Stimulated activated CD8-positive, alpha-beta memory T cell treated with anti-CD3 and anti-CD28 coated beads, Interleukin-4, amount 100 ng/mL, for 48 hours (primary cell): ENCODE measurements at places on chromosomes 11 and 22.
A peak's percentile ranks its signal among the peaks of the same experiment; 100 is the strongest.

DNA sequence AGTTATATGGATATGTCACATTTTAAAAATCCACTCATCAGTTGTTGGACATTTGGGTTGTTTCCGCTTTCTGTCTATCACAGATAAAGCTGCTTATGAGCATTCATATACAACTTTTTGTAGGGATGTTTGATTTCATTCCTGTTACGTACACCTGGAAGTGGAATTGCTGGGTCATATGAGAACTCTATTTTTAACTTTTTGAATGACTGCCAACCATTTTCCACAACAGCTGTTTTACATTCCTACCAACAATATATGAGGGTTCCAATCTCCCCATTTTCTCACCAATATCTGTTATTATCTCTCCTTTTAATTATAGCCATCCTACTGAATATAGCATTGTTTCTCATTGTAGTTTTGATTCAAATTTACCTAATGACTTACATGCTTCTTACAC, 172.0 kb downstream of the UVRAG start:
- DNase-seq: no peak

DNA sequence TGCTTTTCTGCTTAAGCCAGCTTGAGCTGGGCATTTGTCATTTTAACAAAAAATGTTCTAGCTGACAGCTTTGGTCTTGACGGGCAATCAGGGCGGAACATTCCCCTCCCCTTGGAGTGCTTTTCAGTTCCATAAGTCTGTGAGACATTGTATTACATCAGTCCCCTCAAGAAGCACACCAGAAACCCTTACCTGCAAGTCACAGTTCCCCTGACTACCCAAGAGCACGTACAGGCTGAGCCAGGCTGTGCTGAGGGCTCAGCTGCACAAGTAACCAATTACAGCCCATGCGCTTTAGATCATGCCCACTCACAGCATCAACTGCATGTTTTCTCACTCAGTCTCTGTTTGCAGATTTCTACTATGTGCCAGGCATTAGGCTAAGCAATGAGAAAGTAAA, 19.1 kb downstream of the HIRA start:
- DNase-seq: no peak

- DNase-seq: no peak
These were observed 11.6 kb downstream of the ASCL2 start for GRCh38 chr11:2258501-2259465.

DNA sequence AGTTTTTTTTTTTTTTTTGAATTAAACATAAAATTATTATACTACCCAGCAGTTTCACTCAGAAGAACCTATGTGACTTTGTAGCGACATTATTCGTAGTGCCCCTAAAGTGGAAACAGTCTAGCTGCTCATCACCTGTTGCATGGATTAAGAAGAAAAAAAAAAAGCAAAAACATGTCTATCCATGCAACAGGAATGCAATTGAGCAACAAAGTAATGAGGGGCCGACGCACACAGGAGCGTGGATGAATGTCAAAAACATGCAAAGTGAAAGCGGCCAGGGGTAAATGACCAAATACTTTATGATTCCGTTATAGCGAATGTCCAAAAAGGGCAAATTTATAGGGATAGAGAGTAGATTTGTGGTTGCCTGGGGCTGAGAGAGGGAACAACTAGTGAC, 16.3 kb downstream of the MYO18B start:
- DNase-seq: no peak

- DNase-seq: no peak
These were observed 134.3 kb downstream of the NECTIN1 start for GRCh38 chr11:119594639-119595249.

DNA sequence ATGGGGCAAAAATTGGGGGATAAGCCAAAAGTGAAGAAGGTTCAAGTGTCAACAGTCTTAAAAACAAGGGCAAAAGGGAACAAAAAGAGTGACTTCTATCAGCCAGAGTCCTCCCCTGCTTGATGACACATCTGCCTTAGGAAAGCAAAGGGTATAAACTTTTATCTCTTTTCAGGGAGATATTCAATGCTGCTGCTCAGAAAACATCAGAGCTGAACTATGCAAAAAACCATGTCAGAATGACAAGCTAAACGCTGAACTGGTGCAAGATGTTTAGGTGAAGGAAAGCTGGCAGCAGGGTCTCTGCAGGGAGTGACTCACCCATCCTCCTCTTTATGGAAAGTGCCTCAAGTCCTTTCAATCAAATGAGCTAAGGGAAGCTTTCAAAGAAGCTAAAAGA, 24.7 kb downstream of the ALG9 start:
- DNase-seq: no peak

DNA sequence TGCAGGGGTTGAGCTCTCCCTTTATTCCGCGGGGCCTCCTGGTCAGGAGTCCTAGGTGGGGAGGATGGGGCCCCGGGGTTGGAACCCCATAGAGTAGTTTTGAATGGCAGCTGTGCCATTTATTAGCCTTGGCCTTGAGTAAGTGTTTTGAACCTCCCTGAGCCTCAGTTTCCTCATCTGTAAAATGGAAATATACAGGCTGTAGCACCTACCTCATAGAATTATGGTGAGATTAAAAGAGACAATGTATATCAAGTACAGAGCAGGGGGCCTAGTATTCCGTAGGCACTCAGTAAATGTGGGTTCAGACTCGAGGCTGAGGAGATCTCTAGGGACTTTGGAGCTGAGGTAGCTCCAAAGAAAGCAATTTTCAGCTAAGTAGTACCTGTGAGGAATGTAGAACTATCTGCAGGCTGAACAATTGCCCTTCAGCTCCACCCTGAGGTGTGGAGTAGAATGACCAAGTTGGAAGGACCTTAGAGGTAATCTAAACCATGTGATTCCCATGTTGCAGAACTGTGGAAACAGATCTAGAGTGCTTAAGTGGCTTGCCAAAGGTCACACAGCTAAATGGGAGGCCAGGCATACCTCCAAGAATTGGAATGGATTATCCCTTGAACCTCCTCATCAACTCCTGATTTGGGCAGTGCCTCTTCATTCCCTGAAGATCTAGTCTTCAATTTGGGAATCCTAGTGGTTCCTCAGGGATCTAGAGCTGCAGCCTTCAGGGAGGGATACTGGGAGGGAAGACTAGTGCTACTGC, 682 bp downstream of the PGAP2 start:
- DNase-seq: peak; percentile 49

DNA sequence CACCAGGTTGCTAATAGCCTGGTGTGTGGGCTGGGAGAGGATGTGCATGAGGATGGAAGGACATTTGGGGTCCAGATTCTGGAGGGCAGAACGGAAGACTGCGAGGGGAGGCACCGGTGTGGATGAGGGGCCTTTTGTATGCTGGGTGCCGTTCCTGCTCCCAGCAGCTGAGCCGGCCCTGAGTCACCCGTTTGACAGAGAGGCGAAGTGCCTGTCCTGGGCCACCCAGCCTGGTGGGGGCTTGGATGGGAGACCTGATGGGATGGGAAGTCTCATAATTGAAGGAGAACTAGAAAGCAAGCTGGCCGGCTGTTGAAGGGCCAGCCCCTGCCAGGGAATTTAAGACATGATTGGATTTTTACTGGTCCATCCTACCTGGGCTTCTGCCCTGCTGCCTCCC, 10.8 kb downstream of the CACNA1I start:
- DNase-seq: no peak

DNA sequence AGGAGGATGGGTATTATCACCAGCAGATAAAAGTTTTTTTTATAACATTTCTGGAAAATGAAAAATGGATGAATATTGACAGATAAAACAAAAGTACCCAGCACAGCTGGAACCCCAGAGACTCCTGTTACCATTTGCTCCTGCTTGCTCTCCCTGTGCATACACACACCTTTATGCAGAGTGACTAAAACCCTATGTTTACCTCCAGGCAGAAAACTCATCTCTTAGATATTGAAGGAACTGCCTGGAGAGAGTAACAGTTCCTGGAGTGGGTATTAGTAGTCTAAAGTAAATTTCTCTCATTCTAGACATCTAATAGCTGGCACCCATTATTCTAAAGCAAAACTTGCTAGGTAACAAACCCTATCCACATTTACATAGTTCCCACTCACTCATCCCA, 38.0 kb downstream of the CYP2R1 start:
- no peak for DNase-seq

DNA sequence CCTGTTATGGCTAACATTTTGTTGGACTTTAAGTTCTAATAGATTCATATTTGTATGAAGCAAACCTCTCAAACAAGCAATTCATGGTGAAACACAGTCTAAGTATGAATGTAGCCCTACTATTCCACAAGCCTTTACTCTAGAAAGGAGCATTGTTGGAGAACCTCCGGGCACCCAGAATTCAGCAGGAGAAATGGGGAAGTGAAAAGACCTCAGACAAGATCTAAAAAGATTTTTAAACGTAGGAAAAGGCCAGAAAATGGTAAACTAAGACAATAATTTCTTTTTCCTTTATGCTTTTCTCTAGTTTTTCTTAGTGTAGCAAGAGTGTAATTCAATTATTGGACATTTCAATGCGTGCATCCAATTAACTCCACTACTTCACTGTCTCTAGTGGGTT, 426.4 kb downstream of the INSC start:
- no peak for DNase-seq

DNA sequence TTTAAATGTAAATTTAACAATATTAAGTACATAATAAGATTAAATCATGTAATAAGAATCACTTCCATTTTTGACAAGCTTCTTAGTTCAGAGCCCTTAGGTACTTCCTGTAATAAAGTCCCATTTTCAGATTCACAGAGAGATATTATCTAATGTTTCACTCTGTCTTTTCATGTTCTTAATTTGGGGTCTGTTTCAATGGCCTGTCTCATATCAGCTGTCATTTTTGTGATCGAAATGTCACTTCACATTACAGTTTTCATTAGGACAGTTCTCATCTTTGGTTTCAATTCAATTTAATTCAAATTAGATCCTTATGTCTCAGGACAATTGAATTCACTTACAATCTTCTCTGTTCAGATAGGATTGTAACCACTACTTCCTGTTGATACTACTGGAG, 22.6 kb upstream of the OLFML1 start:
- no peak for DNase-seq

GRCh38 chr11:100866453-100866852, 179.4 kb downstream of the ARHGAP42 start:
- no peak for DNase-seq

DNA sequence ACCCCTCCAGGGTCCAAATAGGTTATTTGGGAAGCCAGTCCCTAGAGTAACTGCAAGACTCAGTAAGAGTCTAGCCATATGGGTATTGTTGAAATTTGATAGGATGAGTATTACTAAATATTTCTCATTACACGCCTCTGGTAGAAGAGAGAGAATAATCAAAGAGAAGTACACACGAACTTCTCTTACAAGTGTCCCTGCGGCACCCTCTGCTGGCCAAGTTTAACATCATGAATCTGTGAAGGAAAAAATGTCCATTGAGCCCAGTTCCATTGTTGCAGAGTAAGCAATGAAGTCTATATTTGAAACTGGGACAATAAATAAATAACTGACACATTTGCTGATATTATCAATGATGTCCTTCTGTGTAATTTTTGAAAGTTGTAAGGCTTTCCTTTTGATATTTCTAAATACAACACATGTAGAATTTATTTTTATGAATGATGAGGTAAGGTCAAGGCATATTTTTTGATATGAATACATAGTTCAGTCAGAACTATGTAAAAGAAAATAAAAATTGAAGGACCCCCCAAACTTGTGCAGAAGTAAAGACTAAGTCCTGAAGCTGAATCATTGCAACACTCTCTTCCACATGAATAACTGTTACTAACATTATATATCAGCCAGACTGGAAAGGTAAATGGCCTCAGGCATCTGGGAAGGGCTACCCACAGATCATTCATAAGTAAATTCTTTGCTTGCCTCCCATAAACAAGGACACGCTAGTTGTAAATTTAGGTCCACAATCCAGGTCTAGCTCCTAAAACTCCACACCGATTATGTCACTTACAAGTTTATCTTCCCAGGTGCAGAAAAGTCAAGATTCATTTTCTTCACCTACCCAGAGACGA, 10.0 kb downstream of the OR51L1 start:
- DNase-seq: peak; percentile 51

- no peak for DNase-seq
These were observed 7.7 kb downstream of the CCS start for GRCh38 chr11:66600631-66601233.

DNA sequence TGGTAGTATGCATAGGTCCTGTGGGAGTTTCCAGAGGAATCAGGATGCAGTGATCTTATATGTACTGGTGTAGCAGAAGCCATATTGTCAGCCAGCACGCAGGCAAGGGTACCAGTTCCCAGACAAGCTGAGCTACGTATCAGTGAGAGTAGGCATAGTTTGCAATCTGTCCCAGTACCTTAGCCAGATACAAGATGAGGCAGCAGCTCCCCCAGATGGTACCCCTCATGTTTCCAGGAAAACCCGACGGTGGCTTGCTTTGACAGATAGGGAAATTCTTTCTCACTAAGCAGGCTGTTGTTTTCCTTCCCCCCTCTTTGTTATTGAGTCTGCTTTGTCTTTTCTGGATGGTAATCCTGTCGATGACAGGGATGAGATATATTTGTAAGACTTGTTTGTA, 109.7 kb upstream of the RRM1 start:
- peak; percentile 56 for DNase-seq

GRCh38 chr11:63240098-63240497, 3.3 kb downstream of the SLC22A25 start:
- no peak for DNase-seq

DNA sequence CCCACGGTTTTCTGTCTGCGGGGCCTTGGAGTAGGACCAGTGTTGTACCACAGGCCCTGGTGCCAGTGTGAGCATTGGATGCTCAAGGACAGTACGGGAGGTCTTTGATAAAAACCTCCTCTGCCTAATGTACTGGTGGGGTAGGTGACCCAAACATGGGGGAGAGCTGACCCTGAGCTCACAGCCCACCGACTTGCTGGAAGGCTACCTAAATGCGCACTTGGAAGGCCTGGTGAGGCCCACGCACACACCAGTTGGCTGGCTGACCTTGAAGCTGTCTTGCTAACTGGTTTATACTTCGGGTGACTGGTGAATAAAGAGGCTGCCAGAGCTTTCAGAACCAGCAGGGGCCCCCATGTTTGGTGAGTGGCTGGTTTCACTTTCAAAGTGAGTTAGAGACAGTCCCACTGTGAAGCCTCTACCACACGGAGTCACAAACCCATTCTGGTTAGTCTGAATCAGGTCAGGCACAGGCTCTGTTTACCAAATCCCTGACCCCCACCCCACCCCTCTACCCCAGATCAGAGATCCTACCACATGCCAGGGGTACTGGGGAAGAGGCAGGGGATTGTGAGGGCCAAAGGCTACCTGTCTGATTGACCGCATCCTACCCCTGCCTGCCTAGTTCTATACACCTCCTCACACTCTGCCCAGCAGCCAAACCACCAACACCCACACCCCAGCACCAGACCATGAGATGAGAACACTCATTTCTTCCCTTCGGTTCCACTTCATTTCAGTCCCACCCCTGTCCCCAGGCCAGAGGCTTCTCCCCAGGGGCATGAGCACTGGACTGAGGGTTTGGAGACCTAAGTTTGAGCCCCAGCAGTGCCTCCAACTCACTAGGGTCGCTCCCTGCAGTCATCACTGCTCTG, 12.7 kb upstream of the IL2RB start:
- peak; percentile 82 for DNase-seq
